ENCODE measurements at places on chromosomes 4 and X.

GRCh38 chr4:71538528-71538927, 199.7 kb downstream of the SLC4A4 start:
- no peak for DNase-seq

DNA sequence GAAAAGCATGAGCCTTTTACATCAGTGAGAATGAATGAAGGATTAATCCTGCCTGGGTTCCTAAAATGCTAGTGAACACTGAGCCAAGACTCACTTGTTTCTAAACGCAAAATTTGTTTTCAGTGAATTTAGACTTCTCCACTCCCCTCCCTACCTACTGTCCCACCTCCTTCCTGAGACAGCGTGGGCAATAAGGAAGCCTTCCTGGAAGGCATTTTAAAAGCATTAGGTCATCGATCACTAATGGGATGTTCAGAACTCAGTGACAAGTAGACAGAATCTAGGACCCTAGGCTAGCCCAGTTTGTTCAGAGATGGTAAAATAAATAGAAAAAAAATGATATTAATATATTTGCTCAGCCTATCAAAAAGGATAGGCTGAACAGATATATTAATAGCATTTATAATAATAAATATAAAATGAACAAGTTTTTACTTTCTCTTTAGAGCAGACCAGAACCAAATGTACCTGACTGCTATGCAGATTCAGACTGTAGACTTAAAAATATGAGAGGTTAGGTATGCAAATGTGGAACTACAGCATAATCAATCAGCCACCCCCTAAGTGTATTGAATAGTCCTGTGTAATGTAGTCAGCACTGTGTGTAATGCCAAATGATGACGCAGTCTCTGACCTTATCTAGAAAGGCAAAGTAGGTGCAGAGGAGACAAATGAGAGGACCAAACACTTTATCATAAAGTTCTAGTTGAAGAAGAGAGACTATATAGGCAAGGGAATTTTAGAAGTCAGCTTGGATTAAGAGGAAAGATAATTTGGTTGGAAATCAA, 331.1 kb downstream of the GPAT3 start:
- DNase-seq = no peak

DNA sequence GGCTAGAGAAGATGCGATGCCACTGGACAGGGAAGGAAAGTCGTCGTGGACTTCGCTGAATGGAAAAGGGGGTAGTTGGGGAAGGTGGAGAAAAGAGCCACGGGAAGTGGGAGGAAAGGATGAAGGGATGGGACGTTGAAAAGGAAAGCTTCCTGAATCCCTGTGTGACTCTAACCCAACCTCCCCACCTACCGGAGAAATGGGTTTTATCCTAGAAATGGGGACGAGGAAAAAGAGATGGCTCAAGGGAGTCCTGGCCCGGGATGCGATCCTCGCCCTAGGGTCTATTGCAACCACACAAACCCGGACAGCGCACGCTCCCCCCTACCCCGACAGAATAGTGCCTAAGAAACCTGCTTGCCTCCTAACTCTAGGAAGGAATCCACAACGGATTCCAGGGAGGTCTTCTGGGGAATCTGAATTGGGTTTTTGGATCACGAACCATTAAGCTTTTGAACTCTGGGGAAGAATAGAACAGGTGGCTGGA, 738 bp upstream of the TSPAN5 start:
- DNase-seq = no peak

GRCh38 chrX:2703991-2704369, 12.9 kb downstream of the CD99 start:
- no peak for DNase-seq

GRCh38 chr4:141078871-141079270, 54.4 kb downstream of the RNF150 start:
- no peak for DNase-seq

- no peak for DNase-seq
Measured at GRCh38 chr4:113844369-113844768, 82.8 kb upstream of the CAMK2D start.

- no peak for DNase-seq
Measured at GRCh38 chr4:45580334-45580733, 543.5 kb downstream of the GABRG1 start.

GRCh38 chr4:101005659-101006058, 341.7 kb downstream of the PPP3CA start:
- DNase-seq = no peak

DNA sequence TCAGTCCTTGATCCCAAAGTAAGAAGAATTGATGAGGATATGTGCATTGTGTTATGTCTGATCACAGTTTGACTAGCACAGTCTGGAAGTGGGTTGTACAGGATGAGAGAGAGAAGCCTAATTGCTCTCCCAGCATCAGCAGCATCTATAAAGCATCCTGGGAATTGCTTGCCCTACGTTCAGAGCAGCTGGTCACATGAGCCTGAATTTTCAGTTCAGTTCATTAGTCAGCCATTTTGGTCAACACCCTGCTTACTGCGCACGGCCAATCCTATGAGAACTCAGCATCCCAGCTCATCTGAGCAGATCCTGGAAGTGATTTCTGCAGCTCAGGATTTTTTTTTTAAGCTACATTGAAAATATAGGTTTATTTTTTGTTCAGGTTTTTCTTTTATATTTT, at the start of gene RUFY3:
Gene RUFY3, plus strand, starts transcription at position 218 of the 400 bp plus-strand sequence. CDS start 610 bp downstream, outside the sequence.
- DNase-seq = no peak

DNA sequence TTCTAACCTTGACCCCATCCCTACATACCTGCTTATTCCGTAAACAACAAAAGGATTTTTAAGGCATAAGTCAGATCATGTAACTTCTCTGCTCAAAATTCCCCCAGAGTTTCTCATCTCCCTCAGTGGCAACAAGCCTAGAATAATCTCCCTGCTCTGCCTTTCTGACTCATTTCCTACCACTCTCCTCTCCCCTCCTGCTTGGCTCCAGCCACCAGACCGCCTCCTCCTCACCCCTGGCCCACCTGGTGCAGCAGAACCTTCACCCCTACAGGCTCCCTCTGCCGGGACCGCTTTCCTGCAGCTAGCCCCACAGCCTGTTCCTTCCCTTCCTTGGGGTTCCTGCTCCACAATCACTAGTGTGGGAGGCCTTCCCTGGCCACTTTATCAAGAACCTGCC, 32.1 kb downstream of the TSPAN5 start:
- no peak for DNase-seq

DNA sequence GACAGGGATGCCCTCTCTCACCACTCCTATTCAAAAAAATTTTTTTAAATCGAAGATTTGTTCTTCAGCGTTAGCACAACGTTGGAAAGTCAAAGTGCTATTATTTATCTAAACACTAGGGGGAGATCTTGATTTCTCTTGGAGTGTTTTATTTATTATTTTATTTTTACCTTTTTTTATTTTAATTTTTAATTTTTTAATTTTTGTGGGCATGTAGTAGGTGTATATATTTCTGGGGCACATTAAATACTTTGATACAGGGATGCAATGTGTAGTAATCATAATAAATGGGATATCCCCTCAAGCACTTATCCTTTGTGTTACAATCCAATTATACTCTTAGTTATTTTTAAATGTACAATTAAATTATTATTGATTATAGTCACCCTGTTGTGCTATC, 37.4 kb upstream of the SLC10A4 start:
- no peak for DNase-seq

- DNase-seq = no peak
Measured at GRCh38 chrX:54794795-54795194, 3.3 kb downstream of the ITIH6 start.

- DNase-seq = no peak
Measured at GRCh38 chr4:140952717-140953116, 180.6 kb downstream of the RNF150 start.
